ENCODE measurements at places on chromosomes 2 and 18. TPM values are rescaled to one million over a fixed set of nuclear protein-coding genes. Genes with fewer than 3 reads are reported as not detected.

The GREB1 gene
- total RNA-seq = 0.18 TPM

The NAPG gene
- total RNA-seq = 30.7 TPM

The NYAP2 gene
- total RNA-seq = not detected

The DUSP2 gene
- total RNA-seq = 1.8 TPM

The SERPINB13 gene
- total RNA-seq = not detected

Data from cardiac atrium fibroblast (primary cell).